ENCODE measurements at places on chromosomes 1 and 21. TPM values are rescaled to one million over a fixed set of nuclear protein-coding genes. Genes with fewer than 3 reads are reported as not detected.

The C1orf87 gene
- total RNA-seq: 0.31 TPM

DNA sequence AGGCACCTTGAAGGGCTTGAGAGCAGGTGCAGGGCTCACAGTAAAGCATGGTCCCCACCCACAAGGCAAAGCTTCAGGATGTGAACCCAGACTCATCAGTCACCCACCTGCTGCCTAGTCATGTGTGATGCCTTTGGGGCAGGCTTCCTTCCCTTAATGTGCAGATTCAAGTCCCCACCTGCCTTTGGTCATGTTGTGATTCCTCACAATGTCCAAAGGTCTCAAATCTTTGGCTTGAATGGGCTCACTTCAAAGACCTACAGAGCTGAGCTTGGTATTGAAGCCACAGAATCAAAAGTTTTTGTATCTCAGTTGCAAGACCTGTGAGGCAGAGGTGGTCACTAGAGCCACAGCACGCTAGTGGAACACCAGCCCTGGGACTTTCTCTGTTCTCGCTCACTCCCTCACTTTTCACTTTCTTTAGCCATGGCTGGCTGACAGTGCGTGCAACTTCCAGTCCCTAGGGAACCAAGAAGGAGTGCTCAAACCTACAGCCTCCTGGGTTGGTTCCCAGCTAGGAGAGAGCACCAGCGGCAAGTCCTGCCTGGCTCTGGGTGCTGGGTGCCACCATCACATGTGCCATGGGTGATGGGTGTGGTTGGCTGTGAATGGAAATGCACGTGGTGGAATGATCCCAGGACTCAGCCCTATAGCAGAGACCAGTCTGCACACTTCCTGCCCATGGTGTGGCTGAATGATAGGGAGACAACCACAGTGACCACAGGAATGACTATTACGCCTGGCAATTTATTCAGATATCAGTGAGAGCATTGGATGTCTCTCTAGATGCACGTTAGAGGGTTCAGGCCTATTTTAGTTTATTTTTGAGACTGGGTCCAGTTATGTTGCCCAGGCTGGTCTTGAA, 26.4 kb upstream of the CLIC6 start:
- DNase-seq: no peak

GRCh38 chr1:21052034-21052433, 124.7 kb downstream of the EIF4G3 start:
- no peak for DNase-seq

GRCh38 chr1:203291201-203292096, 13.9 kb upstream of the BTG2 start:
- DNase-seq: no peak

The G0S2 gene
- 2.3 TPM for total RNA-seq

DNA sequence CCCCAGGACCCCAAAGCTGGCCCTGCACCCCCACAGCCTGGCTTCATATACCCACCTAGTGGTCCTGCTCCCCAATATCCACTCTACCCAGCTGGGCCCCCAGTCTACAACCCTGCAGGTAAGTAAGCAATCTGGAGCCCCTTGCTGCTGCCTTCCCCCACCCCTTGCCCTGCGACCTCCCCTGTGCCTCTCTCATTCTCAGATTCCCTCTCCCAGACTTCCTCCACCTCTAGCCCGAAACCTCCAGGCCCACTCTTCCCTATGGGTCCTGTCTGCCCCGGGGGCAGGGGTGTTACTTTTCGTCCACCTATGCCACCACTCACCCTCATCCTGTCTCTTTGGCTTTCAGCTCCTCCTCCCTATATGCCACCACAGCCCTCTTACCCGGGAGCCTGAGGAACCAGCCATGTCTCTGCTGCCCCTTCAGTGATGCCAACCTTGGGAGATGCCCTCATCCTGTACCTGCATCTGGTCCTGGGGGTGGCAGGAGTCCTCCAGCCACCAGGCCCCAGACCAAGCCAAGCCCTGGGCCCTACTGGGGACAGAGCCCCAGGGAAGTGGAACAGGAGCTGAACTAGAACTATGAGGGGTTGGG, 2.9 kb downstream of the SHISA4 start:
- no peak for DNase-seq

The B3GALT5 gene
- 0.62 TPM for total RNA-seq

DNA sequence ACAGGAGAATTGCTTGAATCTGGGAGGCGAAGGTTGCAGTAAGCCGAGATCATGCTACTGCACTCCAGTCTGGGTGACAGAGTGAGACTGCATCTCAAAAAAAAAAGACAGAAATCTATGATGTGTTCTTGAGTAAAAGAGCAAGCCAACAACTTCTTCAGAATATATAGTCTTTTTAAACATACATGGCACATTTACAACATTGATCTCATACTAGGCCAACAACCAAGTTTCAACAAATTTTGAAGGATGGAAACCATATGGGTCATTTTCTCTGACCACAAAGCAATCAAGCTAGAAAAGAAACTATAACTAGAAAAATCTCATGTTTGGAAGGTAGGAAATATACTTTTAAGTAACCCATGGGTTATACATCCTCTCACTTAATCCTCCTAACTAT, 38.3 kb downstream of the PAFAH2 start:
- no peak for DNase-seq

The COL9A2 gene
- 17.5 TPM for total RNA-seq
